H4 (cell line): ENCODE measurements at places on chromosomes 12 and 14. TPM values are rescaled to one million over a fixed set of nuclear protein-coding genes. Genes with fewer than 3 reads are reported as not detected.
A peak's percentile ranks its signal among the peaks of the same experiment; 100 is the strongest.

GRCh38 chr12:89709995-89710872 lies 1.6 kb upstream of the ATP2B1 start:
- peak; percentile 16 for DNase-seq

DNA sequence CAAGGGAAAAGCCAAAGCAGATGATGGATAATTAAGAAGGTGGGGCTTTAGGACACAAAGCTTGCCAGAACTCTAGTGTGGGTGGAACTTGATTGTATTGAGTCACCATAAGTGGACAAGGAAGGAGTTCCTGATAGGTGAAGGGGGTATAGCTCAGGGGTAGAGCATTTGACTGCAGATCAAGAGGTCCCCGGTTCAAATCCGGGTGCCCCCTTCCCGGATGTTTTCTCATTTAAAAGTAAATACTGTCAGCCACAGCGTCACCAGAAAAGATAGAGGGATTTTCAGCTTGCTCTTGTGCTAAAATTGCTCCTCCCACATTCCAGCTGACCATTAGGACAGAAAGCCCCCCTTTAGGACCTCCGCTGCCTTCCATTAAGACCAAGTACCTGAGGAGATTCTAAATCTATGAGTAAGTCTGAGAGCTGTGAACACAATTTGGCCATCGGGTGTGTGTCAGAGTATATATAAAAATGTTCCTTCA lies 36.6 kb downstream of the DCAF4 start:
- peak; percentile 90 for DNase-seq

DNA sequence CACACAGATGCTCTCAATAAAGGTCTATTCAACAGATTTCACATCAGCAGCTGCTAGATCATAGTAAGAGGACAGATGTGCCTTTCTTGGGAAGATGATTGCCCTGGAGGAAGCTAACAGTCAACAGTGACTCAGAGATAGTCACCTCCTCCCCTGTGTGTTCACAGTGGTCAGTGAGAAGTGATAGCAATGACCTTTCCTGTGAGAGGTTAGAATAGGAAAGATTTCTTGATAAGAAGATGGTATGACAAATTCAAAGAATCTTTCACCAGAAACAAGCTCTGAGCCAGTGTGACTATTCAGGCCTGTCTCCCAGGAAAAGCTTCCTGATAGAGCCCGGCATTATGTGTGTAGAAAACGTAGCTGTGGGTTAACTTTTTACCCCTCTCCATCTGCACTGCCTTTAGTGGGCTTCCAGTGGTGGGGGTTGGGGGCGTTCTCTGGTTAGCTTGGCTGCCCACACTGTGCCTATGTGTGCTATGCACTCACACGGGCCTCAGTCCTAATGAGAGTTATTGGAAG lies 66.4 kb upstream of the ARHGAP5 start:
- no peak for DNase-seq

- no peak for DNase-seq
These were observed 24.5 kb downstream of the PPFIBP1 start for GRCh38 chr12:27548301-27549199.

DNA sequence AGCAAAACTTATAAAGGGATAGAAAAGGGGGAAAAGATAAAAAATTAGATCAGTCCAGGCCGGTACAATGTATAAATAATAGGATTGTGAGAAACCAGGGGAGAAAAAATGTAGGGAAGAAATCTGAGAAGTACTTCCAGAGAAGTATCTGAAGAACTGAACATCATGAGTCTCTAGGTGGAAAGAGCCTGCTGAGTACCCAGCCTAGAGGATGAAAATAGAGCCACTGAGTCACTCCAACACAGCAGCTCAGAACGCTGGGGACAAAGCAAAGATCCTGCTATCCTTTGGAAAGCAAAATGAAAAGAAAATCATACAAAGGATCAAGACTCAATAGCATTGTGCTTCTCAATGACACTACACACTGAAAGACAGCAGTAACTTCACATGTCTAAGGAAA lies 138.0 kb downstream of the ANO6 start:
- DNase-seq: no peak

DNA sequence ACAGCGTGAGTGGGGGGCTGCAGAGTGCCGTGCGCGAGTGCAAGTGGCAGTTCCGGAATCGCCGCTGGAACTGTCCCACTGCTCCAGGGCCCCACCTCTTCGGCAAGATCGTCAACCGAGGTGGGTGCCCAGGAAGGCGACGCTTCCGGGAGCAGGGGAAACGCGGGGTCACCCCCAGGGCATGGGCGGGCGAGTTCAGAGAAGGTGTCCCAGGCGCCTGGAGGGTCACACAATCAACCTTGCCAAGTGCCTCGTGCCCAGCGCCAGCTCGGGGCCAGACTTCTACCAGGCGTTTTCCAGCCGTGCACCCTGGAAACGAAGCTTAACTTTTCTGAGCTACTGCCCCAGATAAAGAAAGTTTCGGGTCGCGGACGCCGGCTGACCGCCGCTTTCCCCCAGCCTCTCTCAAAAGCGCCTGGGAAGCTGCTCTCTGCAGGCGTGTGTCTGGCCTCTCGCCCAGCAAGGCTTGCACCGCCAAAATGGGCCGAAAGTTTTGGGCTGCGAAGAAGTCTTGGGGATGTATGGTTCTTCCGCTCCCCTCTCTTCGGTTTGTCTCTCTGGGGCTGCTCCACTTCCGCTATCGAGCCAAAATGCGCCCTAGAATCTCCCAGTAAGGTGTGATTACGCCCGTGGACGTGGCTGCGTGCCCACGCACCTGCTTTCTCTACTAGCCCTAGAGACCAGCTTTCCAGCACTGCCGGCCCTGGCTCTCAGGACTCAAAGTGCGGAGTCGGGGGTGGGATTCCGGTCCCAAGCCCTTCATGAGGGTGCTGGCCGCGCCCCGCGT lies 1.7 kb downstream of the WNT1 start:
- DNase-seq: no peak

DNA sequence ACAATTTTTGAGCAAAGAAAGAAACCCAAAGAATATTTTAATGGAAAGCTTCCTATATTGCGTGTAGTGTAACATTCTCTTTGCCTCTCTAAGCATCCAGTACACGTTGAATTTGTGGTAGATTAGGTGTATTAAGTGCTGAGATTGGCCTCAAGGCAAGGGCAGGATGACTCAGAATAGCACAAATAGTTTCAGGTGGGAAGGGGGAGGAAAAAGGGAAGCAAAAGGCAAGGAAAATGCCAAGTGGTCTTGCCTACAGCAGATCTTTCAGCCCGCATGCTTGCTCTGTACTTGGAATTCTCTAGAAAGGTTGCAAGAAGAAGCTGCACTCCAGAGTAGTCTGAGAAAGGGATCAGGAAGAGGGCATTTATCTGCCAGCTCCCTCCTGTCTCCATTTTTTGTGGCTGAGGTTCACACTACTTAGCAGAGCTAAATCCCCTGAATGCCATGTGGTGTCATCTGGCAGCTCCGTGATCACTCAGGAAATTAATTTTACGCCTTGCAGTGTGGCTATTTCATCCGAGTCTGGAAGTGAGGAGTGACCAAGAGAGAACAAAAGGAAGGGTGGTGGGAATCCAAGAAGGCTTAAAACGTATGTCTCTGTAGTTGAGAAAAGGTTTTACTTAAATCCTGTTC lies 28.5 kb downstream of the CDKN1B start:
- DNase-seq: no peak

CLEC2A gene
- total RNA-seq: not detected in 2 replicates

DNA sequence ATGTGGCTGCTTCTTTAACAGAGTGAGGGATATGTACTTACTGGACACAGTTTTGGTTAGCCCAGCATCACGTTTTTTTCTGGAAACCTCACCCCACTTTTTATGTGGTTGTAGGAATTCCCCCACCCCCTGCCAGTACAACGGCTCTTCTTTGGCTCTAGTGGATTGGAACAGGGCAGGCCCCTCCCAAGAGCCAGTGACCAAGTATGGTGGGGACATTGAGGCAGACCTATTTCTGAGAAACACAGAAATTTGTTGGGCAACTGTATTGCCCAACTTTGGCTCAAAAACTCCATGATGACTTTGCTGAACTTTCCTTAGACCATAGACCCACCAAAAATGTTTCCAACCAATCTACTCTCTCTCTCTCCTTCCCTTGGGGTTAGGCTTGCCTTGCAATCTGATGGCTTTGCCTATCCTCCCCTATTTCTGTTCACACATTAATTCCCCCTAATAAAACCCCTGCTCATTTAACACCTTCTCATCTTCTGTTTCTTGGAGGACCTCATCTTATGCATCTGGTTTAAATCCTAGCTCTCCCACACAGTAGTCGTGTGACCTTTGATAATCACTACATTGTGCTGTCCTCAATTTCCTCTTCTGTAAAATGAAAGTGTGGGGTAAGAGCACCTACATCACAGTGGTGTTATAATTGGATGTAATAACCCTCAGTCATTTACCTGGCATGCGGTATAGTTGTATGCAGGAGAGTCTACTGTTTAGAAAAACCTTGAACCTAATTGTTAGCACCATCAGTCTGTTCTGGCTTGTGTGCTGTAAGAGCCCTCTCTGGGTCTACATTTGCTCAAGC lies 71.7 kb downstream of the IGF1 start:
- no peak for DNase-seq

GRCh38 chr14:84959851-84960520 lies 570.0 kb upstream of the FLRT2 start:
- DNase-seq: no peak

- DNase-seq: no peak
These were observed 207.0 kb downstream of the PHETA1 start for GRCh38 chr12:111161898-111162297.

GRCh38 chr14:67908052-67908754 lies 88.6 kb downstream of the RAD51B start:
- no peak for DNase-seq

GRCh38 chr14:55976219-55976618 lies 142.0 kb upstream of the PELI2 start:
- DNase-seq: no peak

- peak; percentile 70 for DNase-seq
These were observed 56.0 kb downstream of the LLPH start for GRCh38 chr12:66074561-66074960.
